Astrocyte (in vitro differentiated cells and primary cell): ENCODE measurements at places on chromosomes 6 and 20. TPM values are rescaled to one million over a fixed set of nuclear protein-coding genes. Genes with fewer than 3 reads are reported as not detected.

DNA sequence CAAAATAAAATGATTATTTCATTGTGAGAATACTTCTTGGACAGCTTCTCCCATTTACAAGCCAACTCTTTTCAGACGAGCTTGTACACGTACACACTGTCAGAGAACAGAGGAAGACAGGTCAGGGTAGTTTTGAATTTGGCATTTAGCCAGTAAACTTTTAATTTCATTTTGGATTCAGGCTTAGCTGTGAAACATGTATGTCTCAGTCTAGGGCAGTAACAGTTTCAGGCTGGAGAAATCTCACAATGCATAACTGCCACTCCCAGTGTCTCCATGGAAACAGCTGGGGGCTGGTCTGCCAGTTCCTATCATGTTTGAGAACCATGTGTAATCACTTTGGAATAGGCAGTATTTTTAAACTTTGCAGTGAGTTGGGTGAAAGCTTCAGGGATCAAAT lies 22.0 kb upstream of the QKI start:
- peak; percentile 48 for DNase-seq

GRCh38 chr6:45658958-45659357 lies 281.2 kb upstream of the SUPT3H start:
- no peak for DNase-seq

DNA sequence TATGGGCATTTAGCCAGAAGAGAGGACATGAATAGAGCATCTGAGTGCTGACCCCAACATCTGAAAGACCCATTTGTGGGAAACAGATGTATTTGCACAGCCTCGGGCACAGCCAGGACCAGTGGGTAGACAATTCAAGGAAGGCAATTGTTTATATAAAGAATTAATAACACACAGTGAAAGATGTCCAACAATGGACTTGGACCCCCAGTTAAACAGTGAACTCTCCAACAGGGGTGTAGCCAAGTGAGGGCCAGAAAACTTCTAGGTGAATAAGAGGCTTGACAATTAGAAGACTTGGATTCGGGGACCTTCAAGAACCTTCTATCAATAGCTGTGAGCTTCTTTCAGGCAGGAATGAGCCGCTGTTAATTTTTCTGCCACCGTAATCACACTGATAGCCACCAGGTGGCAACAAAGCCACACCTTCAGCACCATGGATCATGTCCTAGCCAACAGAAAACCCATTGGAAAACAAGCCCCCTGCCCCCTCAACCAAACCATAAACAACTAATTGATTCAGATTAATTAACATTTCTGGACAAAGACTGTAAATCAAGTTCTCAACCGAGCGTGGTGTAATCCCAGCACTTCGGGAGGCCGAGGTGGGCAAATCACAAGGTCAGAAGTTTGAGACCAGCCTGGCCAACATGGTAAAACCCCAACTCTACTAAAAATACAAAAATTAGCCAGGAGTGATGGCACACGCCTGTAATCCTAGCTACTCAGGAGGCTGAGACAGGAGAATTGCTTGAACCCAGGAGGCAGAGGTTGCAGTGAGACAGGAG lies 8.8 kb upstream of the SRSF6 start:
- no peak for DNase-seq

- DNase-seq = no peak
Measured at GRCh38 chr6:144086959-144087358, 8.4 kb downstream of the SF3B5 start.

DNA sequence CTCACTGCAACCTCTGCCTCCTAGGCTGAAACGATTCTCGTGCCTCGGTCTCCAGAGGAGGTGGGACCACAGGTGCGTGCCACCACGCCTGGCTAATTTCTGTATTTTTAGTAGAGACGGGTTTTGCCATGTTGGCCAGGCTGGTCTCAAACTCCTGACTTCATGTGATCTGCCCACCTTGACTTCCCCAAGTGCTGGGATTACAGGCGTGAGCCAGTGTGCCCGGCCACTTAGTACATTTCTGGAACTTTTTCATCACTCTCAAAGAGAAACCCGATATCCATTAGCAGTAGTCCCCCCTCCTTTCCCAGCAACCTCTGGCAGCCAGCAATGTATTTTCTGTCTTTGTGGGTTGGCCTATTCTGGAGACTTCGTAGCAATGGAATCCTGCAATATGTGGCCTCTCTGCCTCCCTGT lies 109.8 kb downstream of the JARID2 start:
- no peak for DNase-seq

The PHACTR1 gene
- total RNA-seq = 8.5 and 10.0 TPM in 2 replicates
